ENCODE measurements at places on chromosomes 5 and 9. TPM values are rescaled to one million over a fixed set of nuclear protein-coding genes. Genes with fewer than 3 reads are reported as not detected.

GRCh38 chr5:123543438-123543837, 31.5 kb downstream of the CSNK1G3 start:
- H3K27me3 ChIP-seq: no peaks in the 10 kb centered on the region
- H3K27ac ChIP-seq: no peak overlapping the region
- DNase-seq: no peak

DNA sequence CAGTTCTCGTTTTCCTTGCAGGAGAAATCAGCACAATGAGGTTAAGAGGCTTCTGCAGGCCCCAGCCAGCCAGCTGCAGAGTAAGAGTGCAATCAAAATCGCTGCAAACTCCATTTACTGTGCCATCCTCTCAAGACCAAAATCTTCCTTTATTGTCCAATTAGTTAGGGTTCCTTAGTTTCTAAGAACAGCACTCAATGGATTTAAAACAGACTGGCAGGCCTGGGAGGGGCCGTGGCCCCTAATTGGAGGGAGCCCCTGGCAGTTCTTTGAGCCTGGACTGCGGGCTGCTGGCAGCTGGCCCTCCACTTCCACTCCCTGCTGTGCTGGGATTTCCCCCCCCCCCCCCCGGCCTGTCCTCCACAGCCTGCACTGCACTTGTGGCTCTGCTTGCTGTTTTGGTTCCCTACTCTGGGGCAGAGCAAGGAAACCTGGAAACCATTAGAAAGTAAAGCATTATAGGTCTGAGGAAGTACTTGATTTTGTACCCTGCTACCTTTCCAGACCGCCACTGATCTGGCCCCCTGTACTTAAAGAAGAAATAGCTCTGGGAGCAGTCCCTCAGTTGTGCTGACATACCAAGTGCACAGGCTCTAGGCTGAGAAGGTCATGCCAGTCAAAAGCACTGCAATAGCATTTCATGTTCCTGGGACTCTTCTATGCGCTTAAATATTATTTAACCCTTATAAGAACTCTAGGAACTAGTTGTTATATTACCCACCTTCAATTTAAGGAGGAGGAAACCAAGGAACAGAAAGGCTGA, 129.0 kb downstream of the APBA1 start:
- no peaks in the 10 kb centered on the region for H3K4me1 ChIP-seq
- no peak for DNase-seq
- H3K27me3 ChIP-seq: no peaks in the 10 kb centered on the region
- no peak overlapping the region for H3K27ac ChIP-seq
- no peaks in the 10 kb centered on the region for H3K36me3 ChIP-seq

PARP8 gene
- total RNA-seq: 19.0 TPM

CTSV gene
- total RNA-seq: not detected

IRX1 gene
- 1.9 TPM for total RNA-seq

SLC1A1 gene
- total RNA-seq: 4.9 TPM

Data from tibial nerve (tissue), 4 donors.